ENCODE measurements at places on chromosomes 6 and 20.

DNA sequence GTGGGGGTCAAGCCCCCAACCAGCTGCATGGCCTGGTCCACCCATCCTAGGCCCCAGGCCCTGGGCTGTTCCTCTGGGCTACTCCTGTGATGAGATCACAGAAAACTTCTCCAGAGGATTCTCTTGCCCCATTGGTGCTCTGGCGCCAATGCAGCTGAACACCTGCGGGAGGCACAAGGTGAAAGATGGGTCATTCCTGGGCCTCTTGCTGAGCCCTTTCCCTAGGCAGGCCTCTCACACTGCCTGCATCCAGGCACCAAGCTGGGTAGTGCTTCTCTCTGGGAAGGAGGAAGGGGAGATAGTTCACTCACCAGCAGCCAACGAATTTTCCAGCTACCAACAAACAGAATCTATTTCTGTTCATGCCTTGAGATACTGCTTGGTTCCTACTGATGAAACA is 142.1 kb downstream of the PXDC1 start:
- DNase-seq: no peak

- DNase-seq: no peak
These were observed 14.0 kb upstream of the NT5E start for GRCh38 chr6:85435851-85436250.

DNA sequence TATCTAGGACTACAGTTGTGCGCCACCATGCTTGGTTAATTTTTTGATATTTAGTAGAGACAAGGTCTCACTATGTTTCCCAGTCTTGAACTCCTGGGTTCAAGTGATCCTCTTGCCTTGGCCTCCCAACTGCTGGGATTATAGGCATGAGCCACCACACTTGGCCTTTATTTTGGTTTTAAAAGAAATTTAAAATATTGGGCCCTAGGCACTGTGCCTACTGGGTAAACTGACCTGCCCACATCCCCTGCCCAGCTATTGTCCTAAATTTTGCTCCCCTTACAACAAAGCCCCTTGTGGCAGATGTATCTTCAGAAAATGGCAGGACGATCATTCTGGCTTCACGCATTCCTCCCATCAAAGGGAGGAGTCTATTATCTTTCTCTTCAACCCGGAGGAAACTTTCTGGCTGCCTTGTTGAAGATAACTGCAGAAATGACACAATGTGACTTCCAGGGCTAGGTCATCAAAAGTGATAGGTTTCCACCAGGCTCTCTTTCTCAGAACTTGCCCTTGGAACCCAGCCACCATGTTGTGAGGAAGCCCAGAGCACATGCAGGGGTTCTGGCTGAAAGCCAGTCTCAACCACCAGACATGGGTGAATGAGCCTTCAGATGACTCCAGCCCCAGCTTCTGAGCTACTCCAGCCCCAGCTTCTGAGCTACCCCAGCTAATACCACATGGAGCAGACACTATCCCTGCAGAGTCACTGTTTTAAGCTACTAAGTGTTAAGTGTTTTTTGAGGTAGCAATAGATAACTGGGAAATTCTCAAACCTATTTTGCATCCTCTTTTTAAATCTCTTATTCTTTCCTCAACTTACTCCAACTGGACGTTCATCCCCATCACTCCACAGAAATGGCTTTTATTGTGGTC is 4.6 kb upstream of the GUCA1B start:
- DNase-seq: no peak

- DNase-seq: no peak
These were observed 75.3 kb upstream of the CCN6 start for GRCh38 chr6:111978532-111979149.

GRCh38 chr20:8435285-8436035 is 303.4 kb downstream of the PLCB1 start:
- no peak for DNase-seq

GRCh38 chr6:101741474-101742171 is 348.1 kb downstream of the GRIK2 start:
- DNase-seq: no peak

GRCh38 chr20:53480913-53481312 is 112.7 kb downstream of the ZNF217 start:
- no peak for DNase-seq

GRCh38 chr6:33280539-33280938 is 3.6 kb downstream of the B3GALT4 start:
- peak; percentile 26 for DNase-seq

GRCh38 chr6:62541502-62541901 is 255.5 kb upstream of the KHDRBS2 start:
- no peak for DNase-seq

- no peak for DNase-seq
These were observed 51.9 kb downstream of the MAFB start for GRCh38 chr20:40637176-40637575.

- peak; percentile 48 for DNase-seq
These were observed 63.4 kb downstream of the PRDM1 start for GRCh38 chr6:106149472-106150069.

- no peak for DNase-seq
These were observed 17.2 kb downstream of the SAMD5 start for GRCh38 chr6:147525519-147526209.

GRCh38 chr6:154555073-154555677 is 44.7 kb upstream of the CNKSR3 start:
- no peak for DNase-seq

DNA sequence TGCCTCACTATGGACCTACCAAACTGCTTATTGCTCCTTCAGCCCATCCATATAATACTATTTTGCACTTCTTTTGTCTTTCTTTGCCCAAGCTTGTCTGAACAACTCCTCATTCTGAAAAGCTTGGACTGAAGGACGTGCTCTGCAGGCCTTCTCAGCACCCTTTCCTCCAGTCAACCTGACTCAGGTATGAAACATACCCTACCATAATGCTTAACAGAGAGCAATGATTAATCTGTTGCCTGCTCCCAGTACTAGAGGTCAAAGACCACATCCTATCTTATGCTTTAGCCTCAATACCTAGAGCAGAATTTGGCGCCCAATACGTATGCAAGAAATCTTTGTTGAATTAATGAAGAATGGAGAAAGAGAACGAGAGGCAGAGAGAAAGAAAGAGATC is 55.2 kb downstream of the ATXN1 start:
- no peak for DNase-seq

DNA sequence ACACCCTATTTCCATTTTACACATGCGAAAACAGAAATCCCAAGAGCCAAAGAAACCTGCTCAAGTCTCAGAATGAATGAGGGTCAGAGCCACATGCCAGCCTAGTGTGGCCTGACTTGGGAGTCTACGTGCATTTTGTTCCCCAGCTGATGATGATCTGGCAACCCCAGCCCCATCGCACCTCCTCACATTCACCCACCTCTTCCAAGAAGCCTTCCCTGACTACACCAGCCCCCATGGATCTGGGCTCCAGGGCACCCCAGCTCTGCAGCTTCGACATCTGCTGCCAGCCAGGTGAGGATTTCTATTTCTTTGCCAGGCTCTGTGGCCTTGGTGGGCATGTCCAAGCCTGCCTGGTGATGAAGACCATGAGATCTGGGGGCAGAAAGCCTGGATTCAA is 41.0 kb downstream of the ANGPT4 start:
- DNase-seq: no peak

- no peak for DNase-seq
These were observed 349.1 kb upstream of the GJE1 start for GRCh38 chr6:141783585-141783984.

DNA sequence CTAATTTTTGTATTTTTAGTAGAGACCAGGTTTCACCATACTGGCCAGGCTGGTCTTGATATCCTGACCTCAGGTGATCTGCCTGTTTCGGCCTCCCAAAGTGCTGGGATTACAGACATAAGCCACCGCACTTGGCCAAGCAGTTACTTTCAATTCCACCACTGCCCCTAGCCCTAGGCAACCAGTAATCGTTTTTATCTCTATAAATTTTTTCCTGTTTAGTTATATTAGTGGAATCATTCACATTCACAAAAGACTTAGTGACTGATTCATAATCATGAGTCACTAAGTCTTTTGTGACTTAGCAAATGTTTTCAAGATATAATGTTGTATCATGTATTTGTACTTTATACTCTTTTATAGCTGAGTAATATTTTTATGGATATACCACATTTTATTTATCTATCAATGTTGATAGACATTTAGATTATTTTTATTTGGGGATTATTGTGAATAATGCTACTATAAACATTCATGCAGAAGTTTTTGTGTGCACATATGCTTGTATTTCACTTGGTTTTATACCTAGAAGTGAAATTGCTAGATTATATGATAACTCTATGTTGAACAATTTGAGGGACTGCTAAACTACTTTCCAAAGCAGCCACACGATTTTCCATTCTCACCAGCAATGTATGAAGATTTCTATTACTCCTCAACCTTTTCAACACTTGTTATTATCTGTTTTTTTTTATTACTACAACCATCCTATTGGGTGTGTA is 421.4 kb upstream of the ID4 start:
- no peak for DNase-seq

GRCh38 chr6:74891349-74891831 is 314.5 kb downstream of the COL12A1 start:
- no peak for DNase-seq

- no peak for DNase-seq
These were observed 137.9 kb upstream of the RNF24 start for GRCh38 chr20:4153251-4153650.

DNA sequence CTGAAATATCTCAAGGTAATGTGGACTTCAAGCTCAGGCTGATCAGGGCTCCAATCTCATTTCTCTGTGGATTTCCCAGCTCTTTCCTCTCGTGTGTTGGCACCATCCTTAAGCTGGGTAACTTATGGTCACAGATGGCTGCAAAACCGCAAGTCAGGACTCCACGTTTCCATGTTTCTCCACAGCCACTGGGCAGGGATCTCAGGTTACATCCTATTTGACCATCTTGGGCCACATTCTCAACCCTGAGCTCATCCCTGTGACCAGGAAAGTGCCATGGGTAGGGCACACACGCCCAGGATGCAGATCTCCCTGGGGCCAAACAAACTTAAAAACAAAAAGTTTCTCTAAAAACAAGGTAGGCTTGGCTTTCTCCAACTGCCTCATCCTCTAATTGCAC is 15.4 kb downstream of the RPS6KA2 start:
- no peak for DNase-seq

DNA sequence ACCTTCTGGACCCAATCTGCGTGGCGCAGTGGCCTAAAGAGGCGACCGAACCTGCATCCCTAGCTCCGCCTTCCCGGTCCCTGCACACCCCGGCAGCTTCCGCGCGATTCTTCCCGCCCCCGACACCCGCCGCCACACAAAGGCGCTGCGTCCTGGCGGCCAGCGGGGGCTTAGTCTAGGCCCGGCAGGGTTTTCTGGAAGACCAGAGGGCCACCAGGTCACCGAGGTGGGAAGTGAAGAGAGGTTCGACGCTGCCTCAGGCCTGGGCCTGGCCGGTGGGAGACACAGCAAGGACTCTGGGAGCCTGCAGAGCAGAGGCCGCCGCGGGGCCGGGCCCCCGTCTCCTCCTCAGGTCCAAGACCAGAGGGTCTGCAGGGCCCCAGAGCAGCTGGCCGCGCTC is 154.9 kb downstream of the OR2B2 start:
- DNase-seq: peak; percentile 71

- DNase-seq: no peak
These were observed 44.4 kb upstream of the LYRM2 start for GRCh38 chr6:89682991-89683390.
